Mucosa of descending colon (tissue), 3 donors: ENCODE measurements at places on chromosomes 2 and 18. TPM values are rescaled to one million over a fixed set of nuclear protein-coding genes. Genes with fewer than 3 reads are reported as not detected.

DNA sequence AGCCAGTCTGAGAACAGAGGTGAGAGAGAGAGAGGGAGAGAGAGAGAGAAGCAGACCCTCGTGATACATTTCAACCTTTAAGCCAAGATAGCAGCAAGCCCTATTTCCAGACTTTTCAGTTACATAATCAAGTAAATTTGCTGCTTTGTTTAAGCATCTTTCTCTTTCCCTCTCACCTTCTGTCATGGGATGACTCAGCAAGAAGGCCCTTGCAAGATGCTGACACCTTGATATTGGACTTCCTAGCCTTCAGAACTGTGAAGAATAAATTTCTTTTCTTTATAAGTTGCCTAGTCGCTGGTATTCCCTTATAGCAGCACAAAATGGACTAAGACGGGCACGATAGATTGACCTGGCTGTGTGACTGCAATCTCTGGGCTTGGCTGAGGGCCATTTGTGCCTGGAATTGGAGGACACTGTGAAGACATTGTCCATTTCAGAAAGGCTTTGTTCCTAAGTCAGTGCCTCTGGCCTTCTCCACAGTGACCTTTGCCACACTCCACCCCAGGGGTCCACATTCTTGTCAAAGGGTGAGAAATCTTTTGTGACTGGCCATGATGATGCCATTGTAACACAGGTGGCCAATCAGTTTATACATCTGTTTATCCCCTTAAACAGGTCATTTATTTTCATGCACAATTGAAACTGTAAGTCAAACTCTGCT is 51.3 kb upstream of the ITSN2 start:
- no peak for DNase-seq

DNA sequence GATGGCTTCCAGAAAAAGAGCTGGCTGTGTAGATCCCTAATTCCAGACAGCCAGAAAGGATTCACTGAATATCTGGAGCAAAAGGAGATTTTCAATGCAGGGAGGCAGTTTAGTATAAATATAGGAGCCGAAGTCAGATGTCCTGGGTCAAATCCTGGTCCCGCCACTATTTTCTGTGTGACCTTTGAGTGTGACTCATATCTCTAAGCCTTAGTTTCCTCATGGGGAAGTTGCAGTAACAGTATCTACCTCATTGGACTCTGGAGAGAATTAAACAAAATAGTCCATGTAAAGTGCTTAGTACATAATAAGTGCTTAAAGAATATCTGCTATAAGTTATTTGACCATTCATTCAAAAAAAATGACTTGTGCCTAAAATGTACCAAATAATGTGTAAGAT is 52.1 kb upstream of the ITGA6 start:
- no peak for DNase-seq

DNA sequence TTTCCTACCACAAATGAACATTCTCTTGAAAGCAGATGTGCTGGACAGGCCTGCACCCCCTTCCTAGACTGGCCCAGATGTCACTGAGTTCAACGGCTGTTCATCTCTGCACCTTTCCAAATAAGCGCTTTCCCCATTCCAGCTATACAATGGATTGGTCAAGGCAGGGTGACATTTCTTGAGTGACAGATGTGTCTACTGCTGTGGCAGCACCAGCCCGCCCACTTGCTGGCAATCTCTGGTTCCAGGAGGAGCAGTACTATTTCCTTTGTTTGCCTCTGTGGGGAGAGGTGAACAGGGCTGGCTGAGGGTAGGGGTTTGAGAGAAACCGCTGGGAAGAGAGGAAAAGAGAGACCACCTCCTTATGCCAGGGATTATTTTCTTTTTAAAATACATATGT is 269.5 kb upstream of the POU3F3 start:
- no peak for DNase-seq

DNA sequence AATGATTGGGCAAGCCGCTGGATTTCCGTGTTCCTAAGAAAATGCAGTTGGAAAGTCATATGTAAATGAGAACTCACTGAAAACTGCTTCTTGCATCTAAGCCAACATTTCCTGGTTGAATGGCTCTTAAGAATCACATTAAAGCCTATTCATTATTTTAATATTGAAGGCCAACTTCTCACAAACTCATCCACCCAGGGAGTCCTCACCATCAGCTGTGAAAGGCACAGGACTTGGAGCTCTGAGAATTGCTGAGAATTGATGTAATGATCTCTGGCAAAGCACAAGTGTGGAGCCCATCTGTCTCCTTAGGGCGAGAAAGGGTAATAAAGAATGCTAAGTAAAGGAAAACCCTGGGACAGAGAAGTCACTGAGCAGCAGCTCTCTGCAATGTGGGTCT is 55.9 kb upstream of the APCDD1 start:
- no peak for DNase-seq

CKAP2L gene
- 2.8 TPM for total RNA-seq

C2orf69 gene
- total RNA-seq = 13.8 TPM
